ENCODE measurements at places on chromosomes 1 and 21.

DNA sequence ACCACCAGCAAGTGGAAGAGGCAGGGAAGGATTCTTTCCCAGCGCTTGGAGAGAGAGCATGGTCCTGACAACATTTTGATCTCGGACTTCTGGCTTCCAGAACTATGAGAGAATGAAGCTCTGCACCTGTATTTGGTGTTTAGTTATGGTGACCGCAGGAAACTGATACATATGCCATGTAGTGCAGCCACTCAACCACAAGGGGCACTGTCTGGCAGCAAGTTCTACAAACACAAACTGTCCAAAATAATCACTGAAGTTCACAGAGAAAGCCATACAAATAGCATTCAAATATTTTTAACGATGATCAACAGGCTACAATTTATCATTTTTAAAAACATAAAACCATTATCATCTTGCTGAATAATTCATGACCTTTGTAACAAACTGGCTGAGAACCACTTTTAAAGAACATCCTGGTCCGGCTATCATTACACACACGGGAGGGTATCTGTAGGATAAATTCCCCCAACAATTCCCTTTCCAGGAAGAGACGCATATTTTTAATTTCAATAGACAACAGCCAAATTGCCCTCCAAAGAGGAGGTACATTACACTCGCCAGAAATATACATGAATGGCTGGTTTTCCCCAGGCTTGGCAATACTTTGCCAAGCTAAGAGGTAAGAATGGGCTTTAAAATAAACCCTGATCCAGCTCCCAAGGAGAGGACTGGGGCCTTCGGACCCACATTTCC, 9.2 kb upstream of the CBR3 start:
- no peak for DNase-seq

- DNase-seq = no peak
Measured at GRCh38 chr1:162094271-162094670, 24.8 kb downstream of the NOS1AP start.

- DNase-seq = no peak
Measured at GRCh38 chr1:112849425-112850033, 106.5 kb downstream of the SLC16A1 start.

DNA sequence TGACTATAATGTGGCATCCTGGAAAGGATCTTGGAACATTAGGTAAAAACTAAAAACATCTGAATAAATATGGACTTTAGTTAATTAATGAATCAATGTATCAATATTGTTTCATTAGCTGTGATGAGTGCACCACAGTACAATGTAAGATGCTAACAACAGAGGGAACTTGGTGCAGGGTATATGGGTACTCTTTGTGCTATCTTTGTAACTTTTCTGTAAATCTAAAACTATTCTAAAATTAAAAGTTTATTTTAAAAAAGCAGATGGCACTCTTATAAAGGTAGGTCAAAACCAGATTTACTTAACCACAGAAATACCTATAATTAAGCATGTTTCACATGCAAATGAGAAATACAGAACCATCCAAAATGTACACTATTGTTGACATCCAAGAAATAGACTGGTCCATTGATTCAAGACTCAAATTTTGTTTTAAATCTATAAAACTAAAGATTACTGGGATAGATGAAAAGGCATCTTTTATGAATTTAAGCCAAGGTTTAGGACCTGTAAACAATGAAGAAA, 38.4 kb downstream of the ACBD3 start:
- no peak for DNase-seq

- DNase-seq = no peak
Measured at GRCh38 chr1:11735854-11736745, at the start of gene AGTRAP. Gene AGTRAP (plus strand): TSS chr1:11736136. CDS start chr1:11736209, 73 bp downstream.

- no peak for DNase-seq
Measured at GRCh38 chr1:15583016-15583706, 1.7 kb downstream of the AGMAT start.

DNA sequence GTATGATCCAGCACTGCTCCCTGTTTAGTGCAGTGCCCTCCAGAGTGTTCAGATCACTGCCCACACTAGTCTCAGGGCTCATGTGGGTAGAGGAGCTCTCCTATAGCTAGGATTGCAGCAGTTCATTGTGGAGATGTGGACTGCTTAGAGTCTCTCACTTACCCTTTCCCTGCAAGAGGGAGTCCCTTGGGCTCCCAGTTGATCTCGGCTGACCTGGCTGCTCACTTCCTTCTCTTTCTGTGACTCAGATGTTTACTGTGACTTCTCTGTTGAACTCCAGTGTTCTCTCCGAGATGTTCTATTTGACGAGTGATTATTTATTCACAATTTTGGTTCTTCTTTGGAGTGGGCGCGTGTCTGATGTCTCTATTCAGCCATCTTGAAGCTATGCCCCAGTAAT, 141.9 kb downstream of the PTBP2 start:
- DNase-seq = no peak

GRCh38 chr1:232034556-232034955, 408.0 kb downstream of the DISC1 start:
- DNase-seq = no peak

DNA sequence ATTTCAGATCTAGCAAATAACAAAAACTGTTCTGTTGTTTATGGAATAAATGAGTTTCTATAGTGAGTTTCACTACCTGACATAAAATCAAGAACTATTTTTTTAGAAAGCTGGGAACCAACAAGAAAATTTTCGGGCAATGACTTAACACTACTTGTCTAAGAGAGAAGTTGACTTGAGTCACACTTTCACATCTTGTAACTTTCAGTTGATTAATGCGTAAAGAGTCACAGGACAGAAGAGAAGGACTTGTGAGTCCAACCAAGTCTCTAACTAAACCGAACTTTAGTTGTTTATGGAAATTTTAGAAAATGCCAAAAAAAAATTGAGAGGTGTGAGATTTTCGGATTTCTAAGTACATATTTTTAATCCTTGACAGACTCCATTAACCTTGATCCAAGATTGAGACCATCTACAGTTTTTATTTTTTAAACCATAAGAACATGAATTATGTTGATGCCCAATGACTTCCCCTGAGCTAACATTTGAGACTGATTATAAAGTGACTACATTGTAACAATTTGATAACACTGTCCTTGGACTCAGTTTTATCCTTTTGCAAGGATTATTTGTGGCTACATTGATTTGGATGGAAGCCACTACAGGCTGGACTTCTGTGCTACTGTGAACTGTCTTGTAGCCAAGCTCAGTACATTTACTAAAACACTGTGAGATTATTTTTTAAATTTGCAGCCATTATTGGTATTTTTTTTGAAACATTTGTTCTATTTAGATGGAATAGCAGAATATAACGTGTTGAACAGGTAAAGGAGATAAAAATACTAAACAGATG, 284.0 kb downstream of the PTPRC start:
- no peak for DNase-seq

All from urinary bladder (tissue), 4 donors.